NCI-H1436 (cell line): ENCODE measurements at places on chromosomes 5 and 9.

DNA sequence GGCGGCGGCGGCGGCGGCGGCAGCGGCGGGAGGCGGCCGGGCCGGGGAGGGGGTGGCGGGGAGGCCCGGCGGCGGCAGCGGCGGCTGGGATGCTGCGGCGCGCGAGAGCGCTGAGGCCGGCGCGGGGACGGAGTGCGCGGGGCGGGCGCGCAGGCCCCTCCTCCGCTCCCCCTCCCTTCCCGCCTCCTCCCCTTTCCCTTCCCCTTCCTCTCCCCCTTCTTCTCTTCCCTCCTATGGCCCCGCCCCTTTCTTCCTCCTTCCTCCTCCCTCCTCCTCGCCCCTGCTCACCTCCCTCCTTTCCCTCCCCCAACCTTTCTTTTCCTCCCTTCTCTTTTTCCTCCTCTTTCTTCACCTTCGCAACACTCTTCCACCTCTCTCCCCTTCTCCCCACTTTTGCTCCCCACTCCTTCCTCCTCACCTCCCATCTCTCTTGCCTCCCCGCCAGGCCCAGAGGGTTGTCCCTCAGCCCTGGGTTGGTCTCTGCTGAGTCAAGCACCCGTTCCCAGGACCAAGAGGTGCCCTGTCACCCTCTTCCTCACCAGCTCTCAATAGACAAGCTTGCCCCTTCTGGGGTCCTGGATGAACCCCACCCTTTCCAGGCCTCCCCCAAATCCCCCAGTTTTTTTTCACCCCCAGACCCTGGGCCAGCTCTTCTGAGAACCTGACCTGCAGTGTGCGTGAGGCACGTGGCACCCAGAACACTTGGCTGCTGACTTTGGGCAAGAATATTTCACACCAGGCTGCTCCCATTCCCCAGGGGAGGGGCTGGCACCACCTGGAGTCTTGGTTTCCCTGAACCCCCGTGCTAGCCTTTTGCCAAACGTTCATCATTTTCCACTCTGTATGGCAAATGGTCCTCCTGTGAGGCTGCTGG is at the start of gene SEMA4D:
SEMA4D (minus strand) TSS at position 136 of the 874 bp plus-strand sequence. CDS start 92,657 bp downstream, outside the sequence.
- peak; percentile 79 for DNase-seq

GRCh38 chr9:70413464-70413798 is 1.0 kb downstream of the KLF9 start:
- DNase-seq = no peak

- DNase-seq = no peak
Measured at GRCh38 chr5:1661311-1661710, 137.6 kb upstream of the LPCAT1 start.

GRCh38 chr9:137240841-137241489 is at the start of gene TUBB4B:
Gene TUBB4B, plus strand, starts transcription at chr9:137241287. Its CDS starts 74 bp downstream, at chr9:137241361.
- peak; percentile 99 for DNase-seq

- DNase-seq = no peak
Measured at GRCh38 chr9:95742821-95743220, 132.7 kb upstream of the ERCC6L2 start.

DNA sequence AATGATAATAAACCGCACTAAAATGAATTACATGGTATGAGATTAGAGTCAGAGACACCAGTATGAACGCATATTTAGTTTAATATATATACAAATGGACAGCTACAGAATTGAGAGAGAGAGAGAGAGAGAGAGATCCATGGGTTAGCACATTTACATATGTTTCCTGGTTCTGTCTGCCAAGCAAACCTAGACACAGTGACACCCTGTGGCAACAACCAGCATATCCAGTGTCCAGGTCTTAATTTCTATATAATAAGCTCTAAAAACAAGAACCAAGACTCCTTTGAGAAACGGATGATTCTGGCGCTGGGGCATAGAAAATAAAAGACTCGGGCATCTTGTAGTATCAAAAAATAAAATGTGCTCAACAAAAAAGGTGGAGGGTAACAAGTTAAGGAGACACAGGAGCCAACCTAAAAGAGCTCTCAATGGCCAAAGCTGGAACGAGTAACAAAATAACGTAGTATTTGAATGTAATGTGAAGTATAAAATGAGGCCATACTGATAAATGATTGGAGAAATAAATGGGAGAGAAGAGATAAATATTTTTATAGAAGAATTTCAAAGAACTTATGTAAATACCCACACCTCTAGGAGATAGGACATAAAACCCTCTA is 84.5 kb downstream of the RFX3 start:
- DNase-seq = peak; percentile 22

DNA sequence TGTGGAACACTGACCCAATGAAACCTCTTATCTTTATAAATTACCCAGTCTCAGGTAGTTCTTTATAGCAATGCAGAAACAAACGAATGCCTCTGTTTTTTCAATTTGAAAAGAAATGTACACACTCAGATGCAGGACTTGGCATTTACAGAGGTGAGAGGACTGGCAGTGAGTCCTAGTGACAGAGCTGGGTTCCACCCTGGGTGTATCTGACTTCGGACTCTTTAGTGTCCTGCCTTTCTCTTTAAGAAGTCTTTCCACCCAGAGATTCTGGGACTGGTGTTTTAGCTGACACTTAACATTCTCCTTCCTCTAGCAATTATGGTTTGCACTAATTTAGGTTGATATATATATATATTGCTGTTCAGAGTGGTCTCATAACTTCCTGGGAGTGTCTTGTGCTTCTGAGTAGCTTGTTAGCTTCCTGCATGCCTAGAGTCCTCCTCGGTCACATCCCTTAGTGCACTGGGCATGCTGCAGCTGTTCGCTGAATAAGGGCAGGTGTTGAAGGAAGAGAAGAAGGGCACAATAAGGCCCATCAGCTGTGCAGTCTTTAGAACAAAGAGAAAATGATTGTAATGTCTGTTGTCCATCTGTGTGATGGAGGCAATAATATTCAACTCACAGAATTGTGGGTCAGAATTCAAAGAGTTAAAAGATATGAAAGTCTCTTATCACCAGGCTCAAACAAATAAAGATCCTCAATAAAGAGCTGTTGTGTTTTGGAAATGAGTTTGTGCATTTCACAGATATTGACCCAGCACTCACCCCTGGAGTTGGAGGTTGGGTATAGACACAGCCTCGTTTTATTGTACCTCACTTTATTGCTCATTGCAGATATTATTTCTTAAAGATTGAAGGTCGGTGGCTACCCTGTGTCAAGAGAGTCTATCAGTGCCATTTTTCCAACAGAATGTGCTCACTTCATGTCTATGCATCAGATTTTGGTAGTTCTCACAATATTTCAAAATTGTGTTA is 187.1 kb downstream of the TRIM32 start:
- DNase-seq = no peak

DNA sequence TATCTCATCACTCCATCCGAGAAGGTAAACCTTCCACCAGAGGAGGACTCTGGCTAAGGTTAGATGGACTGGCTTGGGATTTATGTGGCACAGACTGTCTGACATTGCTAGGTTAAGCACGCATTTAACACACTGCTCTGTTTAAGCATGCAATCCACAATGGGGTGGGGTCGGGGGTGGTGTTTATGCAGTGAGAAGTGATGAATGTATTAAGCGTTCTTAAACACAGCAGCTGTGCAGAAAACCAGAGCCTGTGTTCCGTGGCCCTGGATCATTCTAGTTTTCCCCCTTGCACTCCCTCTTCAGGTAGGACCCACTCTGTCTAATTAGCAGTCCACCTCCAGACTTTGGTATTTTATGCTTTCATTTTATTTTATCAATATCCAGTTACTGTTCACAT is 46.4 kb downstream of the STXBP1 start:
- no peak for DNase-seq

DNA sequence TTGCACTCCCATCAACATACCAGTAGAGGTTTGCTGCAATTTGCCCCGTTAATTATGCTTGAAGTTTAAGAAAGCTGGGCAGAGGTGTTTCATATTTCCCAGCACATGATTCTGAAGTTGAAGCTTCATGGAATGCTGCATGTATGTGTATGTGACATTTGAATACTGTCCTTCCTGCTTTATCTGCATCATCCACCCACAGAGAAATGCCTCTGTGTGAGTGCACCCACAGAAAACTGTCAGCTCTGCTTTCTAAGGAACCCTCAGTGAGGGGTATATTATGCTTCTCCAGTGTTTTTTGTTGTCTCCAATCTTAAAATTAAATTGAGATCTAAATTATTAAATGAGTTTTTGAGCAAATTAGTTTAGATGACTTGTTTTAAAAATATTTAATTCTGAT is 358.1 kb upstream of the PIK3R1 start:
- no peak for DNase-seq

GRCh38 chr9:77827104-77827784 is 179.1 kb upstream of the GNA14 start:
- DNase-seq = no peak

DNA sequence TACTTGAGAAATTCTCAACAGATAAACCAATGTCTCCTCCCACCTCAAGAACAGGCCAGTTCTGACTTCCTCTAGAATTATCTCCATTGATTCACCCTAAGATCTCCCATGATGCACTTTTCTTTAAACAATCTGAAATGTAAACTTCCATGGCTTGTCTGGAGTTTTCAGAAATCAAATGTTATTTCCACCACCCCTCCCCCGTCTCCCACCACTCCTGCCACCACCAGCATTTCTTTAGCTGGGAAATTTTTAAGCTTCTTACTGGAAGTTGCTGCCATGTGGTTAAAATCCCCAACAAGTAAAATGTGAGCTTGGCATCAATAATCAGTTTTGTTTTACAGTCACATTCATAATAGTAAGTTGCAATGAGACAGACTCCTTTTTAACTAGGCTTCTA is 32.8 kb upstream of the BASP1 start:
- no peak for DNase-seq

GRCh38 chr5:128263357-128263756 is 179.8 kb downstream of the SLC12A2 start:
- no peak for DNase-seq

DNA sequence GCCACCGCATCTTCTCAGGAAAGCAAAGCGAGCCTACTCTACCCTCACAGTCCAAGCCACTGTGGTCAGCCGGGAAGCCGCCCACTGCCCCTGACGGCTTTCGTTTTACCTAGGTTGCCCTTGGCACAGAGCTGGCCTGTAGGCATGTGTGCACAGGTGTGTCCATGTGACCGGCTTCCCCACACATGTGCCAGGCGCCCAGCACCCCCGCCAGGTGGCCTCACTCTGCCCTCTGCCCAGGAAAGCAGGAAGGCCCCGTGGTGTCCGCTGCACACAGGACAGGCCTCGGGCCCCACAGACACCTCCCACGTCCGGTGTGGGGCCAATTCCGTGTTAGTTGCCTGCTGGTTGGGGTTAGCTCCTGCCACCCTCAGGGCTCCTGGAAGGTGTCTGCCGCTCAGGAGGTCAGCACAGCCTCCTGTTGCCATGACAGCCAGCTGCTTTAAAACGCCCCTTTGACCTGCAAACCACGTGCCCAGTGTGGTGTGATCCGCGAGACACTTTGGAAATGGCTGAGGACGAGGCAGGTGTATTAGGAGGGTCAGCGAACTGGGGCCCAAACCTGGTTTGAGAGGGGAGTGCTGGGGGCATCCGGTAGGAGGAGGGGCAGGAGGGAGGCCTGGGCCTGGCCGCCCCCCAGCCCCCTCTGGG is 28.7 kb downstream of the TPPP start:
- no peak for DNase-seq

DNA sequence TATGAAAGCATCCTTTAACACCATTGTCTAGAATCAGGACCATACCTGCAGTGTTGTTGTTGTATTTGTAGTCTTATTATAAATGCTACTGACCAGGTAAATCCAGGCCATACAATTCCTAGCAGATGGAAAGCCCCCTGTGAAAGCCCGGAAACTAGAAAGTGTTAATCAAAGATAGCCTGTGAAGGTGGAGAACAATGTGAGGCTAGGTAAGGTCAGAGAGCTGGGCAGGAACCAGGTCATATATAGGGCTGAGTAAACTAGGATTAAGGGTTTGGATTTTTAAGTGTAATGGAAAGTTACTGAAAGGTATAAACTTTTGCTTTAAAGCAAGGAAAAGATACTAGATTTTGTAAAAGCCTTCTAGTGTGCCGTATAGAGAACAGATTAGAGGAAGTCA is 6.7 kb downstream of the LRRC70 start:
- no peak for DNase-seq

DNA sequence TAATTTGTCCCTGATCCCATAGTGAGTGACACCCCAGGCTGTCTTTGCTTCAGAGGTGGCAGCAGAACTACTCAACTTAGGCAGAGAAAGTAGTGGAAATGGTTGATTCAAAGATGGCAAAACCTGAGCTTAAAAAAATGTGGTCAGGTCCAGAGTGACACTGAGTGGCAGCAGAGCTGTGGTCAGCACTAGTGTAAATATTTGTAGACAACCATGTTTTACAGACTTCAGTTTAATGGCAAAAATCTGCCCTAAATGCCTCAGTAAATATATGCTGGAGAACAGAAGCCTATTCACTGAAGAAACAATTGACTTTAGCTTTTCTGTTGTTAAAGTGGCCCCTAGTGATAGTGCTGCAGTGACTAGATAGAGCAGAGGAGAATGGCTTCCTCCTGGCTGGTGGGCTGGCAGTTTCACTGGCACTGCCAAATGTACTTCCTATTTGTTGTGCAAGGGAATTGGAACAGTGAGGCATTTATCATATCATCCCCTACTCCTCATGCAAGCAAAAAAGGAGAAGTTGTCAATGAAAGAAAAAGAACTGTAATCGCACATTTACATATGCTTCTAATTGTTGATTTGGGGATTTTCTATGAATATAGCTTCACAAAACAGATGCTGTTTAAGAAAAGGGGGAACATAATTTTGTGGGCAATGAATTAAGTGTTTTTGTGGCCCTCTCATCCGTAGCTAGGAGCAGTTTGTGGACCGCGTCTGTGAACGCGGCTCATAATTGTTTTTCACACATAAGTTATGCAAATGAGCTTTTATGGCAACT is 12.0 kb downstream of the PBX3 start:
- no peak for DNase-seq

DNA sequence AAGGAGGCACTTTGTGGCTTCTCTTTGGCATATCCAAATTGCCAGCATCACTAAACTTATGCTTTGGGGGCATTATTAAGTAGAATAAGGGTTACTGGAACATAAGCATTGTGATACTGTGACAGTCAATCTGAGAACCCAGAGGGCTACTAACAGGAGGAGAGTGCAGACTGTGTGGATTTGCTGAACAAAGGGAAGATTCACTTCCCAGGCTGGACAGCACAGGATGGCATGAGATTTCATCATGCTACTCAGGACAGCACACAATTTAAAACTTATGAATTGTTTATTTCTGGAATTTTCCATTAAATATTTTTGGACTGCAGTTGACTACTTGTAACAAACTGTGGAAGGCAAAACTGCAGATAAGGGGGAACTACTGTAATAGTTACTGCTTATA is 212.5 kb downstream of the TMC1 start:
- DNase-seq = no peak

DNA sequence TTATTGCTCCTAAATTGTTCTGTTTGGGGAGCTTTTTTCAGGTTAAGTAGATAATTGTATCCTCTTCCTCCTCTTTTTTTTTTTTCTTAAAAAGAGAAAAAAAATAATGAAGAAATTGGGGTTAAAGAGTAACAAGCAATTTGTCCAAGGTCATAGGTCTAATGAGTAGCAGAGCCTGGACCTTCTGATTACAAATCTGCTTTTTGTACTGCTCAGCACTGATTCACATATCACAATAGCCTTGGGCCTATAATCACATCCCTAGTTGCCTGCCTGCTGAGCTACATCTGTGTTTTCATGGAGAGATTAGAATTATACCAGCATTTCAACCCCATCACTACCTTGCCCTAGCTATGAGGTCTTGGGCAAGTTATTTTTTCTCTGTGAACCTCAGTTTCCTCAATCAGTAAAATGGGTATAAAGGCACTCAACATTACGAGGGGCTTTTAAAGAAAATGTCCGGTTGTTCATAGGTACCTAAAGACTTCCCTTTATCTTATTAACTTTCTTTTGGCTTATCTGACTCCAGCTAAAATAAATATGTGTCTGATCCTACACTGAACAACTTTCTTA is 152.3 kb downstream of the BAAT start:
- no peak for DNase-seq
